Caki2 (cell line): ENCODE measurements at places on chromosomes 12 and 14. TPM values are rescaled to one million over a fixed set of nuclear protein-coding genes. Genes with fewer than 3 reads are reported as not detected.

MUCL1 gene
- not detected in 2 replicates for total RNA-seq

ARHGEF25 gene
- 43.3 and 58.6 TPM in 2 replicates for total RNA-seq

RAD51AP1 gene
- 40.0 and 46.3 TPM in 2 replicates for total RNA-seq

KRT75 gene
- not detected in 2 replicates for total RNA-seq

OAS1 gene
- 18.1 and 27.5 TPM in 2 replicates for total RNA-seq

MVK gene
- total RNA-seq = 12.5 and 31.5 TPM in 2 replicates

CLEC4E gene
- total RNA-seq = 9.1 and 57.7 TPM in 2 replicates

NAB2 gene
- total RNA-seq = 15.1 and 35.8 TPM in 2 replicates

USP44 gene
- total RNA-seq = not detected in 2 replicates

INHBC gene
- total RNA-seq = not detected in 2 replicates

COA8 gene
- total RNA-seq = 42.8 and 55.6 TPM in 2 replicates

TAS2R13 gene
- not detected in 2 replicates for total RNA-seq

- DNase-seq = no peak
Observed at GRCh38 chr14:102203382-102203781, 63.7 kb downstream of the WDR20 start.

GRCh38 chr14:33963892-33964291 is 13.0 kb upstream of the EGLN3 start:
- DNase-seq = no peak

DNA sequence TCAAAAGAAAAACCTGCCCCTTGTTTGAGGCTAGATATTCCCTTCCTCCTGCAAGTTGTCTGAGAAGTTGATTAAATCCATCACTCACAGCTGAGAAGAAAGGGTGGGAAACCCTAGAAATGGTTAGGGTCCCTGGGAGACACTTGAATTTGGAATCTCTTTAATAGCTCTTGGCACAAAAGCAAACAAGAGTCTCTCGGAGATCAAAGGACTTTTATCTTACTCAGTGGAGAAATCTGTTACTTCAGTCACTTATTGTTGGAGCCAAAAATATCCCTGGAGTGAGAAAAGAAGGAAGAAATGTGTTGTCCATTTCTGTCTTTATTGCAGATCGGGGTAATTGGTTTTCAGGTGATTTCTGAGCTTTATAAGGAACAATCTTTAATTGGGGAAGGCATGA is 47.0 kb downstream of the TMEM132C start:
- no peak for DNase-seq

- no peak for DNase-seq
Observed at GRCh38 chr14:31752867-31753661, 191.9 kb downstream of the NUBPL start.

- DNase-seq = peak; percentile 31
Observed at GRCh38 chr14:77141214-77142004, at the start of gene ZDHHC22. Gene ZDHHC22 (minus strand): TSS chr14:77141791. CDS start chr14:77139738, 2,053 bp downstream.

DNA sequence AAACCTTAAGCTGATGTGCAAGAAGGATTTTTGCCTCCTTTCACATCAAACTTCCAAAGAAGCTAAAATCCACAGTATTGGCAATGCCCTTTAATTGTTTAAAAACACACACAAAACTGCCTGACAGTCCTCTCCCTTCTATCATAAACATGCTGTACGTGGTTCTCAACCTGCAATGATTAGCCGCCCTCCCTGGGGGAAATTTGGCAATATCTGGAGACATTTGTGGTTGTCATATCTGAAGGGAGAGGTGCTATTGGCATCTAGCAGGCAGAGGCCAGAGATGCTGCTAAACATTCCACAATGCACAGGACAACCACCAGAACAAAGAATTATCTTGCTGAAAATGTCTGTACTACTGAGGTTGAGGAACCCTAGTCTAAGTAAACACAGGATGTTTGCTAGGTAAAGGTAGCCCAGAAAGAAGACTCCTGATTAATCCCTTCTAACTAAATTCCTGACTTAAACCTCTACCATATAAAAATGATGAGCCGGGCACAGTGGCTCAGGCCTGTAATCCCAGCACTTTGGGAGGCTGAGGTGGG is 1.2 kb downstream of the ACOT6 start:
- DNase-seq = no peak

DNA sequence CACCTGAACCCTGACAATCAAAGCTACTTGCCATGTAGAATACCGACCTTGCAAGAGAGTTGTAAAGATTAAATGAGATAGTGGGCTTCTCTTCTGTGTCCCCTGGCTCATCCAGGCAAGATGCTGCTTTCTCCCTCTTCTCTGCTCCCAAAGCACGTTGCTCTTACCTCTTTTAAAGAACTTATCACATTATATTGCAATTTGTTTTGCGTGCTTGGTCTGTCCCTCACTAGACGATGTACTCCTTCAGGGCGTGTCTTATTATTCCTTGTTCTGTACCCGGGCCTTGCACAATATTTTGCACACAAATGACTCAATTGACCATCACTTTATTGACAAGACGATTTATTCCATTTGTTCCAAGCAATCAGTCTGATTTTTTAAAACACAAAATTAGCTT is 3.3 kb downstream of the DCN start:
- DNase-seq = no peak

DNA sequence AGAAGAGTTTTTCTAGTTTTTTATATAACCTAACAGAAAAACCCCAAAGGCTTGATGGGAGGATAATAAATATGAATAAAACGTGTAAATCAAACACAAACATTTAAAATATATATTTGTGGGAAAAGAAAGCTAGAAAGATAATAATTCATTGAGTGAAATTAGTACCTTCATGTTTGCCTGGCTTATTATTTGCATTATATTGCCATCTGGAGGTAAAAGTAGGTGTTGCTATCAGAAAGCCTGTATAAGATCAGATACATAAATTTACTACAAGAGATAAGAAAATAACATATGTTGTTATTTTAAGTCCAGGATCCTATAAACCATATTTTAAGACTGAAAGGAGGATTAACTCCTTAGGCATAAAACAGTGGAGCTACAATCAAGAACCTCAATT is 77.7 kb downstream of the NTS start:
- no peak for DNase-seq

- no peak for DNase-seq
Observed at GRCh38 chr12:76533331-76533730, 26.2 kb downstream of the OSBPL8 start.

DNA sequence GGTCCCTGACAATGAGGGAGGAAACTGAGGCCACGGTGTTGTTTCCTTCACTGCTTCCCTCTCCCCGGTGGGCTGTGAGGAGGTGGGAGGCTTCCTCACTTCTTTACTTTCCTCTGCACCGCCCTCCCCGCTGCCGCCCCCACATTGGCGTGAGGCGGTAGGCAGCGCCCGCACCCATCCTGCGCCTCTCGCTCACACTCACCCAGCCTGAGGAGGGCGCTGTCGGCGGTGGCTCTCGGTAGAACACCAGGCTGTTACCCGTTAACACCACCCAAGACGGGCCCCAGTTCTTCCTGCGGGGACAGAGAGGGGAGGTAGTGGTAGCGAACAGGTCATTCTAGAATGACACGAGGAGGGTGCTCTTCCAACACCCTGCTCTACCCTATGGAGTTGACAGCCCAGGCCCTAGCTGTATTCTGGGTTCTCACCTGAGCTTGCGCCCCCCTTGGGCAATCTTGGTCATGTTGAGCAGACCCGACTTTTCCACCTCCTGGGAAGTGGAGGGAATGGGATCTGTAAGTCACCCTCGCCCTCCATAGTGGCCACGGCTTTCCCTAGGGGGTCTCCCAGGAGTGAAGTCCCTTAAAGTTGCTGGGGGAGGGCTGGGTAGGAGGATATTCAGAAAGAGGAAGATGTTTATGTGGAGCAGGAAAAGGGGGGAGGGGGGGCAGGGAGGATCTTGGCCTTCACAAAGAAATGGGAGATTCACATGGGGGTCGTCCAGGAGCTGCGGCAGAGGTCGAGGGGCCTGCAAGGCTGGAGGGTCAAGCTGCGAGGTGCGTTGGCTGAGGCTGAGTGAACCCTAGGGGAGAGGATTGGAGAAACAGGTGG is 3.3 kb downstream of the ARHGAP9 start:
- no peak for DNase-seq

DNA sequence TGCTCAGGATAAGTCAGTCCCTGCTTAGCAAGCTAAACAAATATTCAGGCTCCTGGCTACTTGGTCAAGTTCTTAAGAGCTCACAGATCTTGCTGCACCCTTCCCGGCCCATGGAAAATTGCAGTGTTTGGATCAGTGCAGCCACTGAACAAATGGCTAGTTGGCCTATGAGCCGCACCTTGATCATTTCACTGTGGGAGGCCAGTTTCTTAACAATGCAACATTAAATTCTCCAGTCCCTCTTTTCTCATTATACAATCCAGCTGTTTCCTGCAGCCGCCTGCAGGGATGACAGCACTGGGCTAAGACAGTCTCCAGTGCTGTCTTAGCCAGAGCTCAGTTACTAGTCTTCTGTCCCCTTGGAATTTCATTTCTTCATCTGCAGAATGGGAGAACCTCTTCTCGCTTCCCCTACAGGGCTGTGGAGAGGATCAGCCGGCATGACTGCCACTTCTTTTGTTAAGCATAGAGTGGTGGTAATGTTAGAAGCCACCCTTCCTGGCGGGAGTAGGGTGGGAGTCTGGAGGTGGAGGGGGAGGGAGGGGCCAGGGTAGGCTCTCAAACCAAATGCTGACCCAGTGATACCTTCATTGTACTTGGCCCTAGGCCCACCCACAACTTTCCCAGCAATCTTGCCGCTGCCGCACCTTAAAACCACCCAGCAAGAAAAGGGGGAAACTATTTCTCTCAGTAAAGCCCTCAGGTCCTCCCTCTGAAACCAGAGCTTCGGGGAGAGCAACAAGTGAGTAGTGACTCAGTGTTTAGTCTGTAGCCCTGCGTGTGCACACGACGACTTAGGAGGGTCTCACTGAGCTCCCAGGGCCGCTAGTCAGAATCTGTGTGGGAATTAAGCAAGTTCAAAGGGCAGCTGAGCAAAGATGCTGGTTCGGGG is 145.7 kb downstream of the NUAK1 start:
- no peak for DNase-seq

DNA sequence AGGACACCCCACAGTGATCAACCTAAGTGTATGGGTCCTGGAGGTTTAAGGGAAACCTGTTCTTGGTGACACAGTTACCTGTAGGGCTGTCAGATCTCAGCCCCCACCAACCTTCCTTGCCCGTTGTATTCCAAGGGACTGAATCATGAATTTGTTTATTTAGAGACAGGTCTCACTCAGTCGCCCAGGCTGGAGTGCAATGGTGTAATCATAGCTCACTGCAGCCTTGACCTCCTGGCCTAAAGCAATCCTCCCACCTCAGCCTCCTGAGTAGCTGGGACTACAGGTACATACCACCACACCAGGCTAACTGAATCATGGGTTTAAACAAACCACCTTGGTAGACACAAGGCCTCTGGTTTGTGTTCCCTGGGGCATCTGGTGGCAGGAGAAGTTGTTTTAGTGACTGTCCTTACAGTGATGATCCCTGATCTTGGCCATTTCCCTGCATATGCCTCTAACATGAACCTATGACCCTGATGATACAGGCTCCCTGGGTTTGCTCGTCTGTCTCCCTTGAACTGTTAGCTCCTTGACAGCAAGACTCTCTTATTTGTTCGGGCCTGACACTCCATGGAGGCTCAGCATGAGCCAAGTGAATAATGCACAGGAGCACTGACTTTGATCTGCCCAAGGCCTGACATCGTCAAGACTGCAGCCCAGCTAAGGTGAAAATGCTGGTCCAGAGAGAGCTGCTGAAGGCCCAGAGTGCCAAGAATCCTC is 47.9 kb downstream of the PITPNM2 start:
- DNase-seq = no peak

DNA sequence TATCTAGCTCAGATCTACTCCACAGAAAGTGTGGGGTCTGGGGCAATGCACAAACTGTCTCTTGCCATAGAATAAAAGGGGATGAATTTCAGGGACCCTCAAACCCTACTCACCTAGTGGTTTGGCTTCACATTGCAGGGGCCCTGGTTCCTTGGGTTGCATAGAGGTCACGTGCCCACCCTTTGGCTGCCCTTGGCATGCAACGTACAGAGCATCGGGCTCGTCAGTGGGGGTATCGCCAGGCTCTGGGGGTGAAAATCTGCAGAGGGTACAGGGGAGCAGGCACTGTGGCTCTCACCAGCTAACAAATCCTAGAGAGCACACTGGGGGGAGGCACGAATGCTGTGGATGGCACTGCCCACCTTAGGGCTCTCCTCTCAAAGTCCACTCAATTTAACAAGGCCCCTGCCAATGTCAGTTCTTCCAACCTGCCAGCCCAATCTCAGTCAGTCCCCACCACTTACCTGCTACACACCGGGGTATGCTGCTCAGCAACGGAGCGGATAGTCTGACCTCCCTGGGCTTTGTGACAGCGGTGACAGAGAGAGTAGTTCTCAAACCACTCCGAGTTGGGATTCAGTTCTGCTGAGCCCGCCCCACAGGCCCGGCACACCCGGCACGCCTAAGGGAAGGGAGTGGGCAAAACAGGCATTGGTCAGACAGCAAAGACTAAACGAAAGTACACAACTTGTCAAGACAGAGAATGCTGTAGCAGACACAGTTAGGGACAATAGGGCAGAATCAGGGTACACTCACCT is 8.0 kb downstream of the KMT2D start:
- DNase-seq = no peak

DNA sequence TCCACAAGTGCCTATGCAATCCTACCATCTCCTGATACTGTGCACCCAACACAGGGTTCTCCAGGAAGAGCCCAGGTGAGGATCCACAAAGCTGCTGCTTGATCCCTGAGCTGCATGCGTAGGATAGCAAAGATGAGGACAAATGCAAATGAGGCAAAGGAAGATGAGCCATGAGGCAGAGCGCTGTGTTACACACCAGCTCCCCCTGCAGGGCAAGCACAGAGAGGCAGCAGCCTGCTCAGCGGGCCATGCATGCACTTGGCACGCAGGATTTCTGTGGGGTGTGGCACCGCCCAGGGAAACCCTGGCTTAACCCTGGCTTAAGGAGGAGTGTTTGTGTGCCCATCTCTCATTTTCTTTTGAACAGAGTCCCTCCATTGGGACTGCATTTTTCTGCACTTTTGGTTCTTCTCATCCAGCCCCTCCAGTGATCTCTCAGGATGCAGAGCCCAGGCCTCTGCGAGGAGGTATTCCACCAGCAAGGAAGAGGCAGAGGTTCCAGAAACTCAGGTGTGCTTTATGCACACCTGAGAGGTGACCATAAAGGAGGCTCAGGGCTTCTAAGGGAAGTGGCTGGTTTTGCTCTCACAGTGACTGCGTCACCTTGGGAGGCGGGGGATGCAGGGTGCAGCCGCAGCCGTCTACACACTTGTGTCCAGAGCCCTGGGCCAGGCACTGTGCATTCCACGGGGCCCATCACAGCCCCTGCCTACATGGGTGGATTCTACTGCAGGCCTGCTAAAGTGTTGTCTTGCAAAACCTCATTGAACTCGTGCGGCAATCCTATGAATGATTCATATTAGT is 973.3 kb upstream of the TMEM132C start:
- DNase-seq = peak; percentile 64

DNA sequence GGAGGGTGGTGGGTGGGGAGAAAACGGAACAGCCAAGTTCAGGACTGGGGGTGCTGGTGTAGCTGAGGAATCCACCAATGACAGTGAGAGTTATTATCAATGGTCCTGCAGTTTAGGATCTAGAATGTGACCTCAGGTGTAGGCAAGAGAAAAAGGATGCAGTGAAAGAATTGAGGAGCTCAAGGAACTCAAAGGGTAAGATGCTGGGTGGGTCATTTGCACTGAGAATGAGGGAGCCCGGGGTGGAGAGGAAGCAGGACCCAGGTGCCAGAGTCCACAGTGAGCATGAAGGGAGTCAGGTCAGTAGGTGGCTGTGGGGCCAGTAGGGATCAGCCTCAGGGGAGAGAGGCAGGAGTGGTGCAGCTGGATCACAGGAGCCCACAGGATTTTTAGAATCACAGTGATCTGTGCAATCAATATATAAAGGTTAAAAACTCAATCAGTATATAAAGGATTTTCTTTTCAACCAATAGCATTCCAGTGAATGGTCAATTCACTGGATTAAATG is 3.2 kb upstream of the KRT7 start:
- no peak for DNase-seq
